Activated CD8-positive, alpha-beta memory T cell treated with anti-CD3 and anti-CD28 coated beads for 1 hour (primary cell): ENCODE measurements at places on chromosomes 5 and 9.

GRCh38 chr5:72223371-72223770, 96.7 kb downstream of the MRPS27 start:
- no peak for DNase-seq

GRCh38 chr5:97534166-97534565, 351.1 kb upstream of the RIOK2 start:
- DNase-seq = no peak

GRCh38 chr9:75067894-75068293, 20.1 kb downstream of the NMRK1 start:
- no peak for DNase-seq

DNA sequence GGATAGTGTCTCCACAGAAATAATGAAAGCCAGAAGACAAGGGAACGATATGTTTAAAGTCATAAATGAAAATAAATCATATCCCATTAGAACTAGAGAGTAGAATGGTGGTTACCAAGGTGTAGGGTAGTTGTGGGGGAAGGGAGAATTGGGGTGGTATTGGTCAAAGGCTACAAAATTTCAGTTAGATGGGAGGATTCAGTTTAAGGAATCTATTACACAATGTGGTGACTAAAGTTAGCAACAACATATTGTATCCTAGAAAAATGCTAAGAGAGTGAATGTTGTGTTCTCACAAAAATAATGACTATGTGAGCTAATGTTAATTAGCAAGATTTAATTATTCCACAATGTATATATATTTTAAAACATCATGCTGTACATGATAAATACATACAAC, 27.8 kb upstream of the LARP1 start:
- DNase-seq = no peak

DNA sequence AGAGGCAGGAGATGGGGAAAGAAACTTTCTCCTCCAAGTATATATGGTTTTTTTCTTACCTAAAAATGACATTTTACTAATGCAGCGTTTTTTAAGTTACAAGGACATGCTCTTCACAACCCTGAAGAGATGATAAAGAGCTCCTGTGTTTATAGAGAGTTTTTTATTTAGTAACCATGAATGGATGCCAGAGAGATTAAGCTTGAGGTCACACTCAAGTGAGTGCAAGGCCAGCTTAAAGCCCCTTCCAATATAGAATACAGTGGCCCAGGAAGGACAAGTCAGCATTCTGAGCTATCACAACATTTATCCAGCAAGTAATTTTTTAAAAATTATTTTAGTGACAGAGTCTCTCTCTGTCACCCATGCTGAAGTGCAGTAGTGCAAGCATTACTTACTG, 6.7 kb upstream of the HAVCR2 start:
- DNase-seq = no peak

DNA sequence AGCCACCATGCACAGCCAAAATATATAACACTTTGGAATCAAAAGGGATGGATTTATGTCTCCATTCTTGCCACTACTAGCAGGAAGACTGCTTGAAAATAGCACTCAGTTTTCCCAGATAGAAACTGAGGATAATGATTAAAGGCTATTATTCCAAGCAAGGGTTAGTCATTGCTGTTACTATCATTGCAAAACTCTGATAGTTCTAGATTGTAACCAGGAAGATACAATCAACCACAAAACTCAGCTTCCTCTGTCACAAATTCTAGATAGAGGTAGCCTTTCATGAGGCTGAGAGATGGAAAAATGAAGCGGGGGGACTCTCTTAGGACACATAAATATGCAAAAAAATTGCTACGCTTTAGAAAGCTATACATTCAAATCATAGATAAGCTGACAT, 3.1 kb downstream of the ANXA1 start:
- DNase-seq = no peak

DNA sequence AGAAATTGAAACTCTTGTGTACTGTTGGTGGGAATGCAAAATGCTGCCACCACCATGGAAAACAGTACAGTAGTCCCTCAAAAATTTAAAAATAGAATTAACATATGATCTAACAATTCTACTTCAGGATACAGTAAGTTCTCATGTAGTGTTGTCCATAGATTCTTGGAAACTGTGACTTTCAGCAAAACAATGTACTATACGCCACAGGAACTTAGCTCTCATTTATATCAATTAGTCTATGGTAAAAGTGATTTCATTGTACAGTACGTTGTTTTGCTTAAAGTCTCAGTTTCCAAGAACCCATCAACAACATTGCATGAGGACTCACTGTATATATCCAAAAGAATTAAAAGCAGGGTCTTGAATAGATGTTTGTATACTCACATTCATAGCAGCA, 233.5 kb upstream of the GAS1 start:
- no peak for DNase-seq

- DNase-seq = no peak
Measured at GRCh38 chr5:103391659-103392058, 133.1 kb downstream of the MACIR start.

- no peak for DNase-seq
Measured at GRCh38 chr5:141527426-141527825, 38.5 kb downstream of the PCDHGC5 start.
